Astrocyte (in vitro differentiated cells and primary cell): ENCODE measurements at places on chromosomes 11 and 22. TPM values are rescaled to one million over a fixed set of nuclear protein-coding genes. Genes with fewer than 3 reads are reported as not detected.
A peak's percentile ranks its signal among the peaks of the same experiment; 100 is the strongest.

- H3K4me3 ChIP-seq = no peak overlapping the region
- no peak overlapping the region for H3K27ac ChIP-seq
- H3K4me1 ChIP-seq = no peaks in the 10 kb centered on the region
- peaks cover 10% of the 10 kb centered on the region for H3K36me3 ChIP-seq
- peak; percentile 64 for DNase-seq
Measured at GRCh38 chr11:61797263-61797944, 4.7 kb downstream of the FEN1 start.

GRCh38 chr11:18706330-18707243 is 8.0 kb downstream of the TMEM86A start:
- H3K27me3 ChIP-seq = peaks cover 20% of the 10 kb centered on the region
- no peak overlapping the region for H3K27ac ChIP-seq
- no peaks in the 10 kb centered on the region for H3K36me3 ChIP-seq
- no peak overlapping the region for H3K4me3 ChIP-seq
- peaks cover 6% of the 10 kb centered on the region for H3K4me1 ChIP-seq

- no peak overlapping the region for H3K27ac ChIP-seq
- no peak overlapping the region for H3K4me3 ChIP-seq
- peaks cover 78% of the 10 kb centered on the region for H3K4me1 ChIP-seq
- H3K27me3 ChIP-seq = no peaks in the 10 kb centered on the region
- H3K36me3 ChIP-seq = no peaks in the 10 kb centered on the region
Measured at GRCh38 chr11:12687740-12688139, 13.5 kb downstream of the TEAD1 start.

DNA sequence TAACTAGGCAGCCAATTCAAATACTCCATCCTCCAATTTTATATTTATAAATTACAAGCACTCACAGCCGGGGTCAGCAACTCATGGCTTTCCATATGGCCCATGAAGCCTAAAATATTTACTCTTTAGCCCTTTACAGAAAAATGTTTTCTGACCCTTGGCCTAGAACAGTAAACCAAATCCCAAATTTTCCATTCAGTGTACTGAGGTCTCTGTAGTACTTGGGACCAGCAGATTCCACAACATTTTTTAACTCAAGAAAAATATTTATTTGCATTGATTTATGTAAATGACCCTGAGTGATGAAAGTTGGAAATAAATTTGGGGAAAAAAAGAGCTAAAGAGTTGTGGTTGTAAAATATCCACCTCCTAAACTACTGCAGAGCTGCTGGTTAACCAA is 82.6 kb downstream of the SLC1A2 start:
- H3K27me3 ChIP-seq = no peaks in the 10 kb centered on the region
- DNase-seq = no peak
- H3K36me3 ChIP-seq = no peaks in the 10 kb centered on the region
- peak overlapping the region; percentile 95 for H3K27ac ChIP-seq
- peaks cover 18% of the 10 kb centered on the region for H3K4me1 ChIP-seq

- no peak within 1 kb of the TSS for H3K27ac ChIP-seq
- no peak for DNase-seq
- no peak within 1 kb of the TSS for H3K4me3 ChIP-seq
Measured at GRCh38 chr22:41969110-41969646, at the start of gene SEPTIN3. SEPTIN3 (plus strand) TSS chr22:41969443; CDS start chr22:41971493, 2,050 bp downstream.

GRCh38 chr11:134750619-134751018 is 338.6 kb upstream of the B3GAT1 start:
- H3K4me3 ChIP-seq = no peak overlapping the region
- H3K4me1 ChIP-seq = no peaks in the 10 kb centered on the region
- H3K27me3 ChIP-seq = no peaks in the 10 kb centered on the region
- no peaks in the 10 kb centered on the region for H3K36me3 ChIP-seq

DNA sequence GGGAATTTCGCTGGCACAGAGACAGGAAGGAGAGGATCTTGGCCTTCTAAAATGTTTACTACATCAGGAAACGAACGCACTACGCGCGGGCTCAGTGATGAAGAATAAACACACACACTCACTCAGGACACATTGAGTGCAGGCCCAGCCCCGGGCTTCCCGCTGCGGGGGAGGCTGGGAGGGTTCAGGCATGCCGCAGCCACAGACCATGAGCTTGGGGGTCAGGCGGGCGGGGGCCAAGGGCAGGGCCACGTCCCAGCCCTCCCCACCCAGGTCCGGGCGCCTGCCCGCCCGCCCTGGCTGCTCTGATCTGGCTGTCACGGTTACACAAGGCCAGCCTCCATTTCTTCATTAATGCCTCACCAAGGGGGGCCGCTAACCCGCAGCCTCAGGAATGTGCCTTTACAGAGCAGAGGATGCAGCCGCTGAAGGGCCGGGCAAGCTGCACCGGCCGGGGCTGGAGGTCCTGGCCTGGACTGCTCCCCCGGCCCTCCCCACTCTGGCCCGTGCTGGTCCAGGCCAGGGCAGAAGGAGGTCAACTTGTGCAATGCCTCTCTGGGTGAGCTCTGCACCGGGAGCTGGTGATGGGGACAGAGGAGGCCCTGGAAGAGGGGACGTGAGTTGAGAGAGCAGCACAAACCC is 41.7 kb downstream of the IGF2 start:
- H3K27me3 ChIP-seq = no peaks in the 10 kb centered on the region
- H3K4me1 ChIP-seq = peaks cover 43% of the 10 kb centered on the region
- peak overlapping the region; percentile 74 for H3K27ac ChIP-seq
- peak; percentile 60 for DNase-seq

- DNase-seq = no peak
- no peaks in the 10 kb centered on the region for H3K4me1 ChIP-seq
- no peaks in the 10 kb centered on the region for H3K27me3 ChIP-seq
- no peak overlapping the region for H3K4me3 ChIP-seq
- no peaks in the 10 kb centered on the region for H3K36me3 ChIP-seq
- H3K27ac ChIP-seq = no peak overlapping the region
Measured at GRCh38 chr22:22714600-22715335, 70.4 kb downstream of the GGTLC2 start.

- DNase-seq = peak; percentile 9
- peaks cover 29% of the 10 kb centered on the region for H3K27me3 ChIP-seq
- no peaks in the 10 kb centered on the region for H3K4me1 ChIP-seq
- no peak overlapping the region for H3K4me3 ChIP-seq
Measured at GRCh38 chr11:117443266-117444186, 115.9 kb downstream of the CEP164 start.

GRCh38 chr22:48640890-48641841 is 1186.5 kb downstream of the BRD1 start:
- no peak for DNase-seq
- no peaks in the 10 kb centered on the region for H3K4me1 ChIP-seq
- H3K27ac ChIP-seq = no peak overlapping the region
- H3K27me3 ChIP-seq = no peaks in the 10 kb centered on the region
- no peaks in the 10 kb centered on the region for H3K36me3 ChIP-seq
- no peak overlapping the region for H3K4me3 ChIP-seq

DNA sequence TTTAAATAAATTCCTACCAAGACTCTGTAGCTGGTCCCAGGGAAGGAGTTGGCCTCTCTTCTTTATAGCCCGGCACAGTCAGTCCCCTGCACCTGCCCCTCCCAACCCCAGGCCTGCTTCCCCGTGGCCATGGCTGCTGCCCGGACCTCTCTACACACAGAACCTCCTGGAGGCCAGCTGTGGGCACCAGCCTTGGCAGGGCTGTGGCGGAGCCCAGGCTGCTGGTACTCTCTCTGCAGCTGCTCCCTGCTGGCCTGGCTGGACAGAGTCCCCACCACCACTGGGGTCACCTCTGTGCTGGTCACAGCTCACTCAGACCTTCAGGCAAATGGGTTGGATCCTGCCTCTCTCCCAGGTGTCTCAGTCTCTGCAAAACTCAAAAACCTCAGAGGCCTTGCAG is 69.3 kb downstream of the LRP5 start:
- H3K36me3 ChIP-seq = no peaks in the 10 kb centered on the region
- no peak overlapping the region for H3K27ac ChIP-seq
- H3K27me3 ChIP-seq = no peaks in the 10 kb centered on the region
- H3K4me3 ChIP-seq = no peak overlapping the region
- no peak for DNase-seq
- peaks cover 26% of the 10 kb centered on the region for H3K4me1 ChIP-seq

GRCh38 chr11:113234888-113235287 is 79.5 kb upstream of the TTC12 start:
- peaks cover 4% of the 10 kb centered on the region for H3K27me3 ChIP-seq
- H3K4me3 ChIP-seq = no peak overlapping the region
- H3K4me1 ChIP-seq = no peaks in the 10 kb centered on the region

DNA sequence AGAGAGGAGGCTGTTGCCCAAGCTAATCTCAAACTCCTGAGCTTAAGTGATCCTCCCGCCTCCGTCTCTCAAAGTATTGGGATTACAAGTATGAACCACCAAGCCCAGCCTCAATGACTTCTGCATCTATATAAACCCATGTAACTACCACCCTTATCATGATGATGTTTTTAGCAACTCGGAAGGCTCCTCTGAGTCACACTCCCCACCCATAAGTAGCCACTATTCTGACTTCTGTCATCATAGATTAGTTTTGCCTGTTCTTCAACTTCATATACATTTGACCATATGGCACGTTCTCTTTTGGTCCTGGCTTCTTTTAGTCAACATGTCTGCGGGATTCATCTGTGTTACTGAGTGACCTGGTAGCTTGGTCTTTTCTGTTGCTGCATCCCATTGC is 6.4 kb upstream of the FOSL1 start:
- no peaks in the 10 kb centered on the region for H3K27me3 ChIP-seq
- no peak overlapping the region for H3K4me3 ChIP-seq
- H3K36me3 ChIP-seq = no peaks in the 10 kb centered on the region
- peaks cover 36% of the 10 kb centered on the region for H3K4me1 ChIP-seq

DNA sequence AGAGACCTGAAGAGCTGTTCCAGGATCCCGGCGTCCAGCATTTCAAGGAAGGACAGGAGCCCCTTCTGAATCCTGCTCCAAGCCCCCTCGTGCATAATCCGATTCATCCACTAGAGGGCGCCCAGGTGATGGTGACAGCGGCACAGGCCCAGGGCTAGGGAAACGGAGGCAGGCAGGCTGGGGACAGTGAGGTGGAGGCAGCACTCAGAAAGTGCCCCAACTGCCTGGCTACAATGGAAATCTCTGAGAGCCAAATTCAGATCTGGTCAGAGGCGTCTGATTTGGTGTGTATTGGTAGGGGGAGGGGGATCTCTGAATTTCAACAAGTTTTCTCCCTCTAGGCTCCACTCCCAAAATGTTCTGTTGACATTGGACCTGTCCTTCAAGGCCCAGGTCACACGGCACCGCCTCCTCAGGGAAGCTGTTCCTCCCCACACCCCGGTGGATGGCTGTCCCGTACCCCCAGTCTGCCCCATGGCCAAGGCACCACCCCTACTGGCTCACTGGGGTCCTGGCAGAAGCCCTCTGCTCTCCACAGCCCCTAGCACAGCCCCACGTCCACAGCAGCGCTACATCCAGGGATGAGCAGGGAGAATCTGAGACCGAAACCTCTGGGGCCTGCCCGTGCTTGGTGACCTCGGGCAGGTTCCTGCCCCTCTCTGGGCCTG is 142.9 kb downstream of the CRYBB2 start:
- no peak overlapping the region for H3K27ac ChIP-seq
- no peaks in the 10 kb centered on the region for H3K4me1 ChIP-seq
- no peak overlapping the region for H3K4me3 ChIP-seq
- H3K36me3 ChIP-seq = no peaks in the 10 kb centered on the region

- no peak overlapping the region for H3K27ac ChIP-seq
- no peaks in the 10 kb centered on the region for H3K27me3 ChIP-seq
- no peak overlapping the region for H3K4me3 ChIP-seq
- peak; percentile 42 for DNase-seq
Measured at GRCh38 chr11:63945477-63946163, 6.8 kb downstream of the NAA40 start.

DNA sequence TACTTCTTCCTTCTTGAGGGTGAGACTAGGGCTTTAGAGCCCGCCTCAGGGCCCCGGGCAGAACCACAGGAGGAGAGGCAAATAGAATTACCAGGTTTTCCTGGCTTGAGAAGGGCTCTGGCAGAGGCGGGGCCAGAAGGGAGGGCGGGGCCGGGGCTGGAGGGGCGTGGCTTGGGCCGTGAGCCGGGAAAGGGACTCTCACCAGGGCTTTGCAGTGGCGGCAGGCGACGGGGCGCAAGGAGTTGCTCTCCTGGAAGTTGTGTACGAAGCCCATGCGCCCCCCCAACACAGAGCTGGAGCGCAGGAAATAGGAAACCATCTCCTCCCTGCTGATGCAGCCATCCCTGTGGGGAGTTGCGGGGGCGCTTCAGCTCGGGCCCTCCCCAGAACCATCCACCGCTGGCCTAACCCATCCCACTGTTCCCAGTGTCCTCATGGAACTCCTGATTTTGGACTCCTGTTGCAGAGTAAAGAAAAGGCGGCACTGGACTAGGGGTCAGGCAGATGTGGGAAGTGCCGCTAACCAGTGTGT is 6.9 kb upstream of the NRXN2 start:
- no peaks in the 10 kb centered on the region for H3K4me1 ChIP-seq
- no peak overlapping the region for H3K27ac ChIP-seq
- H3K27me3 ChIP-seq = peaks cover 12% of the 10 kb centered on the region
- DNase-seq = no peak

- H3K27ac ChIP-seq = no peak overlapping the region
- peaks cover 18% of the 10 kb centered on the region for H3K4me1 ChIP-seq
- H3K4me3 ChIP-seq = no peak overlapping the region
- no peak for DNase-seq
- H3K36me3 ChIP-seq = no peaks in the 10 kb centered on the region
- H3K27me3 ChIP-seq = no peaks in the 10 kb centered on the region
Measured at GRCh38 chr11:109970516-109971183, 122.5 kb upstream of the ZC3H12C start.

GRCh38 chr11:111395749-111396148 is 16.7 kb upstream of the POU2AF1 start:
- no peak overlapping the region for H3K4me3 ChIP-seq
- DNase-seq = no peak
- H3K27ac ChIP-seq = no peak overlapping the region
- no peaks in the 10 kb centered on the region for H3K36me3 ChIP-seq

DNA sequence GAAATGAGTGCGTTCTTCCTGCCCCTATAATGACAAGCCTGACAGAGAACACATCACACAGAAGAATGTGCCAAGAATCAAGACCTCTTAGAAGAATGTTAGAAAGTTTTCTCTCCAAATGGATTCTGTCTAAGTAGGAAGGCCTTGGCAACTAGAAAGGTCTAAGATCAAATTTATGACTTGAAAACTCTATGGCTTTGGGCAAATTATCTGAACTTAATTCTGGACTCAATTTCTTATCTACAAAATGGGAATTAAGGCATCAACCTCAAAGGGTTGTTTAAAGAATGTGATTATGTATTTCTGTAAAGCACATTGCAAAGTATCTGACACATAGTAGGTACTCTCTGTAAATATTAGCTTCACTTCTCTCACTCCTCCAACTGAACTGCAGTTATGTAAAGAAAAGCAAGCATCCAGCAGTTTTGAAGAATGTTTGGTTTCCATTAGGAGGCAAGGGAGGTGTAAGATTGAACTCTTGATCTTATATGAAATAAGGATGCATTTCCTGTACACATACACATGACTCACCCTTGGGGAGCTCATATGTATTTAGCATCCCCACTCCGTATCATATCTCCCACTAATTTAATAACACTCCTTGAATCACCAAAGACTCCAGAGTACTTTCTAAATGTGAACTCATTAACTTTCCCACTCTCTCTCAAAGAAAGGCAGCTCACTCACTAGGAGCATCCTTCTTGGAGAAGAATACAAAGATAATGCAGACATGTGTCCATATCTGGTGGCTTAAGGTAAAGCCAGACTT is 77.6 kb downstream of the ETS1 start:
- H3K27me3 ChIP-seq = no peaks in the 10 kb centered on the region
- H3K27ac ChIP-seq = peak overlapping the region; percentile 91
- peaks cover 9% of the 10 kb centered on the region for H3K36me3 ChIP-seq
- peaks cover 59% of the 10 kb centered on the region for H3K4me1 ChIP-seq
- no peak overlapping the region for H3K4me3 ChIP-seq
- no peak for DNase-seq

- peaks cover 12% of the 10 kb centered on the region for H3K27me3 ChIP-seq
- H3K4me3 ChIP-seq = no peak overlapping the region
- no peak overlapping the region for H3K27ac ChIP-seq
- H3K36me3 ChIP-seq = no peaks in the 10 kb centered on the region
Measured at GRCh38 chr11:113540416-113541330, 65.5 kb upstream of the DRD2 start.

Gene KIF18A
- 2.5 and 3.8 TPM in 2 replicates for total RNA-seq

Gene SYT13
- 0.50 and 1.4 TPM in 2 replicates for total RNA-seq

Gene OR56A1
- not detected in 2 replicates for total RNA-seq

Gene CREBZF
- total RNA-seq = 28.6 and 31.0 TPM in 2 replicates

Gene UPK3A
- total RNA-seq = not detected in 2 replicates

Gene RIMBP3B
- total RNA-seq = 0.12 and 0.16 TPM in 2 replicates
